ENCODE measurements at places on chromosomes 11 and 22. TPM values are rescaled to one million over a fixed set of nuclear protein-coding genes. Genes with fewer than 3 reads are reported as not detected.
A peak's percentile ranks its signal among the peaks of the same experiment; 100 is the strongest.

- DNase-seq, result no peak
Observed at GRCh38 chr11:70644343-70645060, 246.2 kb downstream of the CTTN start.

The FKBP2 gene
- total RNA-seq, result 57.5 TPM

- no peak for DNase-seq
Observed at GRCh38 chr11:106098893-106099553, 21.6 kb downstream of the AASDHPPT start.

DNA sequence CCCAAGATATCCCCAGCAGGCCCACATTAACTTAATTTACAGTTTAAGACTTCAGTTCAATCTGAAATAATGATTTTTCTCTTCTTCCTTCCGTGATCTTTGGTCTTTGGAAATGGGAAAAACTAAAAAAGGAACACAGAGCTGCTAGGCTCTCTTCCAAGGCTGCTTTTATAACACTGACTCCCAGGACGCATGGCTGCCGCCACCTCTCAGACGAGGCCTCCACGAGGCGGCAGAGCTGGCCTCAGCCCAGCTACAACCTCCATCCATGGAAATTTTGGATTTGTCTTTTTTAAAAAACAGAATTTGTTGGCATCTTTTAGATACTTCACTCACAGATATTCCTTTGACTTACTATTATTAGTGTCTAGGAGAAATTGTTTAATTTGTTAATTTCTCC, 385.5 kb upstream of the SYN3 start:
- DNase-seq, result no peak

GRCh38 chr22:37996079-37996478, 11.7 kb upstream of the SOX10 start:
- no peak for DNase-seq

- DNase-seq, result no peak
Observed at GRCh38 chr11:63020671-63021291, 5.1 kb upstream of the SLC22A8 start.

- peak; percentile 74 for DNase-seq
Observed at GRCh38 chr11:11814614-11815452, 26.9 kb upstream of the USP47 start.

The BACE1 gene
- total RNA-seq, result 27.3 TPM

The ADM2 gene
- 3.4 TPM for total RNA-seq

- DNase-seq, result no peak
Observed at GRCh38 chr11:19924311-19924710, 211.7 kb downstream of the NAV2 start.

GRCh38 chr11:976431-977160, 50.9 kb downstream of the AP2A2 start:
- peak; percentile 50 for DNase-seq

DNA sequence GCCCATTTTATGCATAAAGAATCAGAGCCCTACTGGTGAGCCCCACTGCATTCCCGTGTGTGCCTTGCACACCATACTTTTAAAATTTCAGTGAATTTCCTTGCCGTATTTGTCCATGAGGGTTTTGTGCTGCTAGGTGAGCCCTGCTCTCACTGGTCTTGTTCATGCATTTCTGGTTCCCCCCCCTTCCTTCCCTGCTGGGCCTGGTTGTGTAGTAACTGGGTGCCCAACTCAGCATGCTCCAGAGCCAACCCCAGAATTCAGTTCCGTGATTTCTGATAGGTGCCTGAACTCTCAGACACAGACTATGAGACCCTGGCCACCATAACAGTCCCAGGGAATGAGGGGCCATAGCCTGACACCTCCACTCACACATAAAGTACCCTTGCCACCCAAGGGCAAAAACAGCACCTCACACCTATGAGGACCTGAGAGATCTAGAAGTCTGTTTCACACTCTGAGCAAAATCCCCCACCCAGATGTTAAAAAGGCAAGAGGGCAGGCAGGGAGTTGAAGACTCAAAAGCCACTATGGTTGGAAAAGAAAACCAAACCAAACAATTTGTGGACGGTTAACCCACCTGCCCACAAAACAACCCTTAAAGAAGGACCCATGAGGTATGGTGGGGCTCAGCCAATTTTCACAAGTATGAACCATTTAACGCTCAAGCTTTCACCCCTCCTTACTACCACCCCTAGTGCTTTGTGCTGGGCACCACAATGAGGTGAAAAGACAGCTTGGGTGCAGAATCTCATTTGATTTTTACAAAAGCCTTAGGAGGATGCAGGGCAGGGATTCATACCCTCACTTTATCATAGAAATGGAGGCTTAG, 16.8 kb upstream of the IL10RA start:
- no peak for DNase-seq

- peak; percentile 53 for DNase-seq
Observed at GRCh38 chr11:31652528-31652927, 143.0 kb downstream of the ELP4 start.

GRCh38 chr11:21501245-21501644, 691.6 kb upstream of the ANO5 start:
- DNase-seq, result peak; percentile 29

The PELI3 gene
- 4.9 TPM for total RNA-seq

GRCh38 chr11:73152861-73153483, 10.9 kb upstream of the FCHSD2 start:
- DNase-seq, result no peak

GRCh38 chr11:126573325-126573978, 218.0 kb downstream of the ST3GAL4 start:
- DNase-seq, result no peak

GRCh38 chr11:66183494-66184048, 84.9 kb upstream of the RAB1B start:
- DNase-seq, result peak; percentile 42

GRCh38 chr11:117638911-117639543, 158.0 kb downstream of the DSCAML1 start:
- DNase-seq, result no peak

GRCh38 chr11:2451916-2452315, 7.1 kb downstream of the KCNQ1 start:
- DNase-seq, result no peak

- no peak for DNase-seq
Observed at GRCh38 chr22:38165922-38166593, 15.6 kb downstream of the PLA2G6 start.

- no peak for DNase-seq
Observed at GRCh38 chr11:108216988-108217387, 5.5 kb downstream of the NPAT start.

The MRGPRX4 gene
- total RNA-seq, result not detected

DNA sequence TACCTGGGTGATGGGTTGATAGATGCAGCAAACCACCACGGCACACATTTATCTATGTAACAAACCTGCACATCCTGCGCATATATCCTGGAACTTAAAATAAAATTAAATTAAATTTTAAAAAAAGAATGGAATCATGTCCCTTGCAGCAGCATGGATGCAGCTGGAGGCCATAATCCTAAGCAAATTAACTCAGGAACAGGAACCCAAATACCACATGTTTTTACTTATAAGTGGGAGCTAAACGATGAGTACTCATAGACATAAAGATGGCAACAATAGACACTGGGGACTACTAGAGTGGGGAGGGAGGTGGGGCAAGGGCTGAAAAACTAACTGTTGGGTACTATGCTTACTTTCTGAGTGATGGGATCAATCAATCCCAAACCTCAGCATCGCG, 40.9 kb downstream of the CWC15 start:
- no peak for DNase-seq

The SCN3B gene
- 0.35 TPM for total RNA-seq

DNA sequence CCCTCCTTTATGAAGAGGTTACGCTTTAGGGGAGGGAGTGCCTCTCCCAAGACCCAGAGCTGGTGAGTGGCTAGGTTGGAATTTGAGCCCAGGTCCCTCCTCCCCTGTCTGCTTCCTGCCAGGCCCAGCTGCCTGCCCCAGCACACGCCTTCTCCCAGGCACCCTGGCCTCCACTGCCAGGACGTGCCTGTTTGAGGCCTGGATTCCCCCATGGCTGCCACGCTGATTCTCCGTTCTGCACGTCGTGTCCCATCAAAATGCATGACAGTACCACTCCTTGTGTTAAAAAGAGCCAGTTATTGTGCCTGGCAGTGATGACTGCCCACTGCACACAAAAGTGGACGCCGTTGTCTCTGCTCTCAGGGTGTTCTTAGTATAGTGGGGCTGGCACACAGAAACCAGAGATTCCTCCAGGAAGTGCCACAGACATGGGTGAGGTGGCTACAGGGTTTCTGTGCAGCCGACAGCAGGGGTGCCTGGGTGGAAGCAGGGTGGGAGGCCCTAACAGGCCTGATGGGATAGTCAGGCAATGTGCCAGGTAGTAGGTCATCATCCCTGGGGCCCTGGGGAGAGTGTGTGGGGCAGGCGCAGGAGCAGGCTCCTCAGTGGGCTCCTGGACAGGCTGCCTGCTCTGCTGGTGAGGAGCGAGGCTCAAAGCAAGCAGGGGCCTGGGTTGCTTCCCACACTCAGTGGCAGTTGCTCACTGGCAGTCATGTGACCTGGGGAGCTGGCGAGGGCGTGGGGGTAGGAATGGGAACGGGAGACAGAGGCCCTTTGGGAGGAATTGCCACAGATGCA, 24.2 kb downstream of the MED15 start:
- peak; percentile 90 for DNase-seq

DNA sequence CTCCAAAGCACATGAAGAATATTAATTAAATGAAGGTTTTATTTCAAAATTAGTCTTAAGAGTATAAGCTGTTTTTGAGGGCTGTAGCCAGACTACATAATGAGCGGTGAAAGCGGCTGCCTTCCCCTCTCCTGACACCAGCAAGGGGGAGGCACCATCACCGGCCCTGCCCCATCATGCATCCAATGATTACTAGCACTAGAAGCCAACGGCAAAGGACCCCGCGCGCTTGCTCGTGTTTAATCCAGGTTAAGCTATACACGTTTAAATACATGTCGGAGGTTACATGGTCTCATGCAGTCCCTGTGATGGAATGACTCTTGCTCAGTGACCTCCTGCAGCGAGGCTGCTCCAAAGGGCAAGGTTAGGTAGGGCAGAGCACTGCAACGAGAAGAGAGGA, 50.3 kb downstream of the FEZ1 start:
- no peak for DNase-seq

DNA sequence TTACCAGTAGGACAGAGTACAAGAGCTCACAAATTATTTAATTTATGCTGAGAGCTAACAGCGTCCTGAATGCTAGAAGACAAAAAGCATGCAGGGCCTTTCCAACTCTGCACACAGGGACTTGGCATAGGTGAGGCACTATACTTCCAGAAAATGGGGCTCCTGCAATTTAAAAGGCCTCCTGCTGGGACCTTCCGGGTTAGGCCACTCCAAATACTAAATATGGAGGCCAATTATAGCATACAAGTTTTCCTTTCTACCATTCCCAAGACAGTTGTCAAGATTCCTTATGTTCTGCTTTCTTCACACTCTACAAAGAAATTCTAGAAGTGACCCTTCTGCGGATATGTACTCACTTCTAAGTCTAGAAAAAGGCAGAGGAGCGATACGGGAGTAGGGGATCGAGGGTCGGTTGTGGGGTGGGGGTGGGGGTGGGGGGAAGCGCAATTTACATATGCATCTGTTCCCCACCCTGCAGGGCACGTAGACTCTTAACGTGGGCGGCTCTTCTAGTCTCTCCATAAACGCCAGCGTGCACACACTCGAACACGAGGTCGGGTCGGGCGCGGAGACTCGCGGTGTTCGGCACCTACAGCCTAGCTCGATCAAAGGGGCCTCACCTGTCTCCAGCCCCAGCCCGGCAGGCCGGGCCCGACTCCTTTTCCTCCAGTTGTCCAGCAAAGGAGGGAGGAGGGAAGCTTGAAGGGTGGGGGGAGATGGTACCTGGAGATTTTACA, 728 bp downstream of the DCUN1D5 start:
- peak; percentile 19 for DNase-seq

- DNase-seq, result peak; percentile 68
Observed at GRCh38 chr11:81237139-81237538, 1496.5 kb downstream of the FAM181B start.

- DNase-seq, result no peak
Observed at GRCh38 chr11:10930224-10930971, 72.5 kb upstream of the ZBED5 start.

The RAB3IL1 gene
- 0.35 TPM for total RNA-seq

DNA sequence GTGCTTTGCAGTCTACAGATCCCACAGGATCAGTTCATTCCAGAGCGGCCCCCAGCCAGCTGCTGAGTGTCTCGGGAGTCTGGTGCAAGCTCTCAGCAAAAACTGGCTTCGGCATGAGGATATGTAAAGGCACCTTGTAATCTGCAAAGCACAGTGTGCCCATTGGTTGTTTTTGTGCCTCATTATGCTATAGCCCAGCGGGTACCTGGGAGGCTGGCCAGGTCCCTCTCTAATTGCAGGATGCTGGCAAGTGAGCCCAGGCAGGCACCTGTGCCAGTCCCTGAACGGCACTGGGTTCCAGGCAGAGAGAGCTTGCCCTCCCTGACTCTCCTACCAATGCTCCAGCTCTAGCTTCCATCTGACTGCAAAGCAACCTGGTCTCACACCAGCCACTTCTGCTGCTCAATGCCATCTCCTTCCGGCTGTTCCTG, 128.7 kb downstream of the DSCAML1 start:
- no peak for DNase-seq

- DNase-seq, result peak; percentile 86
Observed at GRCh38 chr11:109033627-109034338, 368.9 kb downstream of the DDX10 start.

The BRSK2 gene
- 0.30 TPM for total RNA-seq

DNA sequence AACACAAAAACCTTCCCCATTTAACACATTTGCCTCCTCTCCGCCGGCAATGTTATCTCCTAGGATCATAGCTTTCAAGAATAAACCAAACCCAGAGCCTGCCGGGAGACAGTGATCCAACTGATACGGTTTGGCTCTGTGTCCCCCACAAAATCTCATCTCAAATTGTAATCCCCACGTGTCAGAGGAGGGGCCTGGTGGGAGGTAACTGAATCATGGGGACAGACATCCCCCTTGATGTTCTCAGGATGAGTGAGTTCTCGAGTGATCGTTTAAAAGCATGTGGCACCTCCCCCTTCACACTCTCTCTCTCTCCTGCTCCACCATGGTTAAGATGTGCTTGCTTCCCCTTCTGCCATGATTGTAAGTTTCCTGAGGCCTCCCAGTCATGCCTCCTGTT, 33.3 kb downstream of the RBFOX2 start:
- DNase-seq, result no peak

- no peak for DNase-seq
Observed at GRCh38 chr11:132237781-132238180, 867.4 kb downstream of the NTM start.

- DNase-seq, result no peak
Observed at GRCh38 chr11:63837739-63838138, 1.2 kb upstream of the MARK2 start.

The MADD gene
- total RNA-seq, result 23.8 TPM

GRCh38 chr22:24107661-24108060, 73.6 kb upstream of the SUSD2 start:
- DNase-seq, result no peak

- DNase-seq, result no peak
Observed at GRCh38 chr11:121309688-121310087, 17.1 kb downstream of the SC5D start.

The SPON1 gene
- 2.9 TPM for total RNA-seq

DNA sequence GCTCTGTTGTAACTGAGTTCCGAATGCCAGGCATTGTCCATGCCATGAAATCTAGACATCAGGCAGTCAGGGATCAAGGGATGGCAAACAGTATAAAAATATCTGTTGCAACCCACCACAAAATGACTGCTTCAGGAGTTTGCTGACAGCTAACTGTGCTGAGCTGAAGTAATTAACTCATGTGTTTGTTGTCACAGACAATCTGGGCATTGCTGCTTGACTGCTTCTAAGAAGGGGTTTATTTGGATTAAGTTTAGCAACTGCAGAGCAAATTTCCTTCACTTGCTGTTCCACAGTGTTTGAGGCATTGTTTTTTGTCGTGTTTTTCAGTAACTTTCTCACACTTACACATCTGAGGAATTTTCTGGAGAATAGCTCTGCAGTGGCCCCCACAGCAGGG, 30.4 kb downstream of the BSX start:
- no peak for DNase-seq

The TRIM51 gene
- not detected for total RNA-seq

The ANO5 gene
- total RNA-seq, result 9.0 TPM
